ENCODE measurements at places on chromosomes 6 and 20.
A peak's percentile ranks its signal among the peaks of the same experiment; 100 is the strongest.

DNA sequence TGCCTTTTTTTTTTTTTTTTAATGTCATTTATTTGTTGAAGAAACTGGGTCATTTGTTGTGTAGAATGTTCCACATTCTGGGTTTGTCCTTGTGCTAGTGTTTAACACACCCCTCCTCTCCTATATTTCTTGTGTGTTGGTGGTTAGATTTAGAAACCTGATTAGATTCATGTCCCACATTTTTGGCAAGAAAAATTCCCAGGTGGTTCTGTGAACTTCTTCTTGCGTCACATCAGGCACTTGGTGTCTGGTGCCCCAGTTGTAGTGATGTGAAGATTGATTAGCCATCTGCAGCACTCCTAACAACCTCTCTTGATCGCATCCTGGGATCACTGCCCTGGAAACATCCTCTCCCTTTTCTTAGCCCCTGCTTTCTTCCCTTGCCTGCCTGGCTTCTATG, 7.8 kb downstream of the PIGT start:
- no peak for DNase-seq

DNA sequence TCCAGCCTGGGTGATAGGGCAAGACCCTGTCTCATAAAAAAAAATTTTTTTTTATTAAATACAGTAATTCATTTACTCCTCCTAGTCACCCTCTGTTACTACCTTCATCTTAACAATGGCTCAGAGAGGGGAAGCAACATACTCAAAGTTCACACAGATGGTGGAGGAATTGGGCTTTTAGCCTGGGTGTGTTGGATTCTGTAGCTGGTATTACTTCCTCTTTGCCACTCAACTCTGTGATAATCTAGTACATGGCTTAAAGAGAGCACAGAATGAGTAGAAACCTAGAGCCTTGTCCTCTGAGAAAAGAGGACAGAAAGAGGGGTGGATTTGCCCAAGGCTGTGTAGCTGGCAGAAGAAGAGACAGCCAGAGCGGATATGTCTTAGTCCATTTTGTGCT, 96.6 kb downstream of the DLGAP4 start:
- DNase-seq, result no peak

- no peak for DNase-seq
Measured at GRCh38 chr6:152271776-152272464, 365.2 kb downstream of the SYNE1 start.

- DNase-seq, result no peak
Measured at GRCh38 chr20:59259946-59260345, 40.5 kb upstream of the EDN3 start.

DNA sequence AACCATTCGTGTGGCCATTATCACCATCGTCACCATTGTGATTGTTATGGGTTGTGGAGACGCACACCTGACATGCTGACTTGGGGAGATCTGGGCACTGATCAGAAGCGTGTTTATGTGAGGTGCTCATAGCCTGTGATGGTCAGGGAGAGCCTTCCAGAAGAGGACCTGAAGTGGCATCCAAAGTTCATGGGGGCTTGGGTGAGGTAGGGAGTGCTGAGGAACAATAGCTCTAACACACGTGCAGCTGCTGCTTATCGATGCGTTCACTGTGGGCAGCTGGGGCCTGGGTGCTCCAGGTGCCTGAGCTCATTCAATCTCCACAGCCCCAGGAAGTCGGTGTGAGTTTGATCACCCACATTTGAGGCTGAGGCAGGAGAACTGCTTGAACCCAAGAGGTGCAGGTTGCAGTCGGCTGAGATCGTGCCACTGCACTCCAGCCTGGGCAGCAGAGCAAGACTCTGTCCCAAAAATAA, 227.3 kb downstream of the PREX1 start:
- DNase-seq, result no peak

DNA sequence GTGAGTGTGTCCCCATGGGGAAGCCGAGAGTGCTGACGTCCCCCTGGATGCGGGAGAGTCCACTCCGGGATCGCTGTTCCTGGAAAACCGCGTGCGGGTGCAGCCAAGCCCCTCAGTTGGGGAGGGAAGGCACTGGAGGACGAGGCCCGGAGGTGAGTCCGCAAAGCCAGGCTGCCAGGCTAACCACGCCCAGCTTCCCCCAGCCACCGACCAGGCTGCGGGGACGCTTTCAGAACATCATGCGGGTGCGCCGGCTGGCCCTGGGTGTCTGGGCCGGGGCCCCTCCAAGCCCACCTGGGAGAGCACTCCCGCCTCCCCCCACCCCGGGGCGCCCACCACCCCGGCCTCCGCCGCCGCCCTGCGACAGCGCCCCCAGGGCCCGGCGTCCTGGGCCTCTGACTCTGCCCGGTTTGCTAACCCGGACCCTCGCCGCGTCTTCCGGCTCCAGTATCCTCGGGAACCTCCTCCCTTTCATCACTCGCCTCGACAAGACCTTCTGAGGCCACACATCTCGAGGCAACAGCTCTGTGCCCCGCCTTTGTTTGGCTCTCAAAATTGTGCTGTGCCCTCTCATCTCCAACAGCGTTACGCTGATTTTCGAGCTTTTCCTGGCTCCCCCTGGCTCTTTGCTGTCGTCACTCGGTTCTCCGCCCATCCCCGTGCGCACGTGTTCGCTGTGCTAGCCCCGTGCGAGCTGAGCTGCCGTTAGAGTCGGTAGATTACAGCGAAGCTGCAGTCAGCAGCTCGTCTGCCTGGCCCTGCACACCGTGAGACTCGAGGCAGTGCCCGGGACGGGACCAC, 47.1 kb upstream of the ENTPD6 start:
- DNase-seq, result peak; percentile 1

DNA sequence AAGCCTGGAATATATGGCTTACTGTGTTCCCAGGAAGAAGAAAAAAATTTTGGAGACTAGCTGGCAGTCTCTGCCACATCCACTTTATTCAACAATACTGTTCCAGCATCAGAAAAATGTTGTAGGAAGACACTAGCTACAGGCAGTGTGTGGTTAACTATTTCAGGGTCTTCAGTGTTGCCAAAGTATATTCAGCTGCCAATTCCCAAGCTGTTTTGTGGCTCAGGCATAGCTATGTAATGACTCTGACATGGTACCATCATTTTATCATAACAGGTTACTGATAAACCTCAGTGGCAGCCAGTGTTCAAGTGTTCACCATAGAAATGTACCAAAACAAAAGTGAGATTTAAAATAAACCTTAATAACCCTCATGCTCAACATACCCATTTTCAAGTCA, 503.1 kb downstream of the ADGRB3 start:
- DNase-seq, result no peak

DNA sequence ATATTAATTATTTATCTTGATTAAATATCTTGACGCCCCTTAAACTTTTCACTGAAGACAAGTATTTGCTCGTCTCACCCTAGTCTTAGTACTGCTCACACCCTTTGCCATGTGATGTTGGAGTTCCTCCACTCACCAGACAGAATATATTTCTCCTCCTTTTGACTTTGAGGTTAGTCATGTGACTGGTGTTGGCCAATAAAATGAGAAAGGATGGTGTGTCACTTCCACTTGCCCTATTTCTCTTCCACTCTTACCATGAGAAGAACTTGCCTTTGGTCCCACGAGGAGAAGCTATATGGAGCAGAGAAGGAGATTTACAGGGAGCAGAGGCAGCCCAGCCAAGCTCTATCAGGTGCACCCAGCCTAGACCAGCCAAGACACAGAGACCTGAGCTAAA, 64.9 kb upstream of the TAB2 start:
- DNase-seq, result no peak

DNA sequence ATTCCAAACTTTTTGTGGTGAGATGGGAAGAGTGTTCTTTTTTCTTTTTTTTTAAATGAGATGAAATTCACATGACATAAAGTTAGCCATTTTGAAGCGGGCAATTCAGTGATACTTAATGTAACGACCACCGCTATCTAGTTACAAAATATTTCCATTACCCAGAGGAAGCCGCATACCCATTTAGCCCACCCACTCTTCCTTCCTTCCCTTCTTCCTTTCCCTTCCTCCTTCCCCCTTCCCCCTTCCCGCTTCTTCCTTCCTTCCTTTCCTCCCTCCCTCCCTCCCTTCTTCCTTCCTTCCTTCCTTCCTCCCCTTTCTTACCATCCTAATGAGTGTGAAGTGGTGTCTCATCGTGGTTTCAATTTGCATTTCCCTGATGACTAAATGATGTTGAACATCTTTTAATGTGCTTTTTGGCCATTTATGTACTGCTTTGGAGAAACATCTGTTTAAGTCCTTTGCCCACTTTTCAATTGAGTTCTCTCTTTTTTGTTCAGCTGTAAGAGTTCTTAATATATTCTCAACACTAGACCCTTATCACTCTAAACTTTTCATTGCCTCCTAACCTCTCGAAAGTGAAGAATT, 371.1 kb downstream of the FARS2 start:
- DNase-seq, result no peak

DNA sequence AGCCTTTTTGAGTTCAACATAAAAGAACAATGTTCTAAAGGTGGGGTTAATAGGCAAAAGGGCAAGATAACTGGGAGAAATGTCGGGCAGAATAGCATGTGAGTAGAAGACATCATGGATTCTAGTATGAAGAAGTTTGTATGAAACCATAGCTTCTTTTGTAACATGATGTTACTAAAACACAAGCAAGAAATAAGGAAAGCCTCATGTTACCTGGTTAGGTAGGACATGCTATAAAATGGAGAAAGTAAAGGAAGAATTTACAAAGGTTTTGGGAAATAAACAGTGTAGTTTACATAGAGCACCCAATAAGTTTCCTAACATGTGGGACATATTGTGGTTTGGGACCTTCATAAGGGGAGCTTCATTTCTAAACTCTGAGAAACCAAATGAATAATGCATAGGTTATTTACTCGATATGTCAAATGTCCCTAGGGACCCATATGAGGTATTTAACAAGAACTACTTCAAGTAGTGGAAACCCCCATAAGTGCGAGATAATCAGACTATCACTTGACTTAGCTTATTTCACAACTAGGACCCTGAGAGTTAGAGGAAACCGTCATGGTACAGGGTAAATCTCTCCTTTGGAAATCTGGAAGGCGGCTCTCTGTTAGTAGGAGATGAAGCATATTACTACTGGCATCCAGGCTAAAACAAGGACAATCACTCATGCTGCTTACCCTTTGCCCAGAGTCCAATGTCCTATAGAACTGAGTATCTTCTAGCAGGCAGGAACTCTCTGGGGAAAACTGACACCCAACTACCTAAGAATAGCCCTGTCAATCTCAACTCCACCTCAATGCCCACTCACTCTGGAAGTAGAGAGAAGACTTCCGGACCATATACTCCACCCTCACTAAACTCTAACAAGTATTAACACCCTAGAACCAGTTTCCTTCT, 57.5 kb downstream of the ILRUN start:
- DNase-seq, result no peak

DNA sequence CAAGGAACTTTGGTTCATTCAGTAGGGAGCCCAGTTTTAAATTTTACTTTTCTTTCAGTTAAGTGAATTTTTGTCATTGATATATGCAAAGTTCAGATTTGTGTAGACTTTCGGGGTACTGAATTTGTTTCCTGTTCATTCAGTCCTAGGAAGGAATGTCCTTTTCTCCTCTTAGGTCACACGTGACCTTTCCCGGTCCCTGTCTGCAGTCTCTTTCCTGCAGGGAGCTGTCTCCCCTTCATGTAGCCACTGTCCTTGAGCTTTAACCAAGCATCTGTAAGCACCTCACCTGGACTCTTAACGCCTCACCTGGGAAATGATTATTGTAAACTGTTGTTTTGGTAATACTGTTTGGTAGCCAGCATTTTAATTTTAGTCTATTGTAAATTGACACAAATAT, 190.7 kb downstream of the ARID1B start:
- no peak for DNase-seq

GRCh38 chr6:1709234-1709641, 99.5 kb downstream of the FOXC1 start:
- no peak for DNase-seq

DNA sequence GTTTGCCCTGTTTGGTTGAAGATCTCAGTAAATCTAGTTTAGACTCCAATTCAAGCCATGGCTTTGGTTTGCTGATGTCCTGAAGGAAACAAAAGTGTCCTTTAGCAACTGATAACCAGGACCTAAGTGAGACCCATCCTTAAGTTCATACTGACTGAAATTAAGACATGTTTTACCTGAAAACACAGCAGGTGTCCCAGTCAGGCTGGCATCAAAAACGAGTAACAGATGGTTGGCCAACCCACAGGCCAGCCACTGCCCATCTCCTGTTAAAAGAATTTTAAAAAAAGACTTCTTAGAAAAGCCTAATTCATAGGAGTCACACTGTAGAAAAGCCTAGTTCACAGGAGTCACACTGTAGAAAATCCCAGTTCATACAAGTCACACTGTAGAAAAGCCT, 58.3 kb downstream of the WDR27 start:
- no peak for DNase-seq

DNA sequence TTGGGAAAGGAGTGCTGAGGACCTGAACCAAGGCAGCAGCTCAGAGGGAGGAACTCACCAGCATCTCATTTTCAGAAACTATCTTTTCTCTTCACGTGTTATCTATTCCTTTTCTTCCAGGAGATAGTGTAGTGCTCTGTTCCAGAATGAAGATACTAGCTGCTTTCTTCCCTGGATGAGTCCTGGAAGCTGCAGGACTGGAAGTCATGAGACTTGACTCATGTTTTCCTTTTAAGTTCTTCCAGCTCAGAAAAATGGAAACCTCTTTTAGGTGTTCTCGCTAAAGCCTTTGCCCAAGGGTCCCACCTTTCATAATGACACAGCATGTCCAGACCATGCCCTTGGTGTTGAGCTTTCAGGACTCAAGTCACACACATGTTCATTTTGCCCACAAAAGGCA, 106.7 kb downstream of the UNC5CL start:
- no peak for DNase-seq

- DNase-seq, result no peak
Measured at GRCh38 chr6:101711518-101711917, 318.0 kb downstream of the GRIK2 start.

DNA sequence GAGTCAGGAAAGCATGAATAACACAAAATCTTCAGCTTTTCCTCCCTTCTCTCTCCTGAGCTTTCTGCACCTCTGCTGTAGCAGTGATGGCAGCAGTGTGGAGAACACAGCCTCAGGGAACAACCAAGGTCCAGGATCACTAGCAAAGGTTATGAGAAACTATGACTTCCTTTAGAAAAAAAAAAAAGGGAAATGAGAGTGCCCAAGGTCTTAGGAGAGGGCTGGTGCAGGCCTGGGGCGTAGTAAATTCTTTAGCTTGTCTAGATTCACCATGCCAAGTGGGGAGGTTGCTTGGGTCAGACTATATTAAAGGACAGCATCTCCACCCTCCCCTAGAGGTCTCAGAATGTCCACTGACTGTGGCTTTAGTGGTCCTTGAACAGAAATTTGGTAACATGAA, 40.4 kb upstream of the POLR1H start:
- no peak for DNase-seq

DNA sequence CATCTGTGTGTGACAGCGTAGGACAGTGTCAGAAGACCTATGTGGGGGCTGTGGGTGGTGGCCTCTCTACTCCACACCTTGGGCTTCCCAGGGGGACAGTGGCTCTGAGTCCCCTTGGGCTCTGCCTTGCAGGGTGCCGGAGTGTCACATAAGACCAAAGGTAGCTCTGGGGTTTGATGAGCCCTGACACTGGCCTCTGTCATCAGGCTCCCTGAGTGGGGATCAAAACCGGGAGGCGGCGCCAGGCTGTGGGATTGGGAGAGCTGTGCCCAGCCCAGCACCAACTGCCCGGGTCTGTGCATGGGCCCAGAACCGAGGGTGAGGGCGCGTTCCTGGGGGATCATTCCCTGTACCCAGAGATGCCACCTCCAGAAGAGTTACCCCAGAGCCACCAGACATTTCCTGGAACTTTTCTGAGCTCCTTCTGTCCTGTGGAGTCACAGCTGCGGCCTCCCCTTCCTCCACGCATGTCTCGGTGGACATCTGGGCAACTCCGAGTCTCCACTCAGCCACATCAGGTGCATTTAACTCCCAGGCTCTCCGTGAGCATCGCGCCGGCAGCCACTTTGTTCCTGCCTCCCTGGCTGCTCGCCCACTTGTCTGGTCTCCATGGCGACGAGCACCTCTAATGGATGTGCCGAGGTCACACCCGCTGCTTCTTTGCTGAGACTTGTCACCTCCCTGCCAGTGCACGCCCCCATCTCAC, 94.7 kb downstream of the TMEM242 start:
- DNase-seq, result no peak
